NCI-H1694 treated with DMSO at 0.1 percent for 48 hours (cell line): ENCODE measurements at places on chromosomes 6 and 20.

DNA sequence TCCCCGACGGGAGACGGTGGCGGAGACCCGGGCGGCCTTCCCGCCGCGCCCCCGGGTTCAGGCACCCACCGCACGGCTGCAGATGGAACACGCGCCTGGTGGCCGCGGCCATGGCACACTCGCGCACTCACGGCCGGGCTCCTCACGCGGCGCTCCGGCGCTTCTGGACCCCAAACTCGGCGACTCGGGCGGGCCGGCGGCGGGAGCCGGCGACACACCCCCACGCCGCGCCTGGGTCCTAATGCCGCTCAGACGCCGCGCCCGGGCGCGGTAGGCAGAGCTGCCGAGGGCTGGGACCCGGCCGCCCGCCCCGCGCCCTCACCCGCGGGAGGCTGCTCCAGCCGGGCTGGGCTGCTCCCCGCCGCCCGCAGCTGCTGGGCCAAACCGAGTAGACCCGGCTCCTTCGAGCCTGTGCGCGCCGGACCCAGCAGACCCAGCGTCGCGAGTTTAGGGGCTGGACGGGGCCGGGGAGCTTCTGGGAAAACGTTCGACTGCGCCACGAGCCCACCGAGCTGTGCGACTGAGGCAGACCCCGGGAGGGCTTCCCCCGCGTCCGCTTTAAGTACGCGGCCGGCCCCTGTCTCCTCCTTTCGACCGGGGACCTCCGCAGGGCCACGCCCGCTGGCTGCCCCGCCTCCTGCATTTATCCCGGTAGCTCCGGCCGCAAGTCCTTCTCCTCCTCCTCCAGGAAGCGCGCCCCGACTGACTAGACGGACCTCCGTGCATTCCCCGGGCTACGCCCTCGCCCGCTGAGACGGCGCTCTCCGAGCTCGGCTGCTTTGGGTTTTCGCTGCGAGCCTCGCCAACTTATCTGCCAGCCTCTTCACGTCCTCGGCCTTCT lies at the start of gene SLC4A11:
Gene SLC4A11 (minus strand): TSS at position 165 of the 841 bp plus-strand sequence. CDS start 53 bp downstream, at position 112.
- no peak for DNase-seq

- DNase-seq: no peak
Observed at GRCh38 chr20:52953020-52953419, 19.1 kb upstream of the TSHZ2 start.

- no peak for DNase-seq
Observed at GRCh38 chr6:21331235-21331634, 262.3 kb upstream of the SOX4 start.

- no peak for DNase-seq
Observed at GRCh38 chr20:59584278-59584925, 19.9 kb upstream of the PHACTR3 start.
